ENCODE measurements at places on chromosomes 3 and 15.

DNA sequence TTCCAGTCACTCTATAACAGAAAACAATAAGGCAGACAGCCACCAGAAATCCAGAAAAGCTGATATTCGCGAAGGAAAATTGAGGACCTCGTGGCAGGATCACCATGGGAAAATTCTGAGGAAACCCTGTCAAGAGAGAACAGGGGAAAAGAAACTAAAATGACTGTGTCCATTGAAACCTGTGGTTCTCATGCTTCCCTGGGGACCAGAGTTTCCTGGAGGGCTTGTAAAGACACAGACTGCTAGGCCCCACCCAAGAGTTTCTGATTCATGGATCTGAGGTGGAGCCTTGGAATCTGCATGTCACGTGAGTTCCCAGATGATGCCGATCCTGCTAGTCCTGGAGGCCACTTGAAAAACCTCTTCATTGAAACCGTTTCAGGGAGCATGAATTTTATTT lies 420.5 kb downstream of the EPHB1 start:
- DNase-seq, result no peak

- DNase-seq, result no peak
Measured at GRCh38 chr3:150243466-150243865, 164.6 kb upstream of the TSC22D2 start.

- no peak for DNase-seq
Measured at GRCh38 chr3:182609575-182610156, 183.6 kb upstream of the ATP11B start.

DNA sequence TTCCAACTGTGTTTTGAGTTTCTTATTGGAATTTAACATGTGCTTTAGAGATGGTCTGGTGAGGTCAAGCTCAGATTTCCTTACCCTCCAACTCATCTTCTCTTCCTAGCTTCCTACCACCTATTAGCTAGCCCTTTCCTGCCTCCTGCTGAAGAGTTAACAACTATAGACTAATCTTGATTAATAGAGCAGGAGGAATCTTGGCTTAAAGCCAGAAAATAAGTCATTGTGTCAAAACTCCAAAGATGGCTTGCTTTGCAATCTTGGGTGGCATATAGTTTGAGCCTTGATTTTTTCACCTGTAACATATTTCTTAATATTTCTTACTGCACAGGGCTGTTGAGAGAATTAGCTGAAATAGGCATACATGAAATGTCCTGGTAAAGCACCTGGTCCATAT lies 27.3 kb downstream of the BCL2L10 start:
- no peak for DNase-seq

DNA sequence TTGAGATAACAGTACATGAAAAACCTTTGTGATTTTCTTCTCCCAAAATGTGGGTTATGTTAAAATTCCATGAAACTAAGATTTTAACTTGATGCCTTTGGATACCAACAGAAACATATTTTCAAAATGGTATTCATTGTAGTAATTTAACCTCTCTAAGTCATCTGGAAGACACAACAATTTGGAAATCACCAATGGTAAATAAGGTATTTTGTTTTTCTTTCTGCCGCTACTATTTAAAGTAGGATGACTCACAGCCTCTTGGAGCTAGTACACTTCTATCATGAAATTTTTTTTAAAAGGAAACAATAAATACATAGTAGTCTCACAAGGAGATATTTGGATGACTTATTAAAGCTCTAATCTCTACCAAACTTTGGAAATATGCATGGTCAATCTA lies 291.6 kb upstream of the VEPH1 start:
- DNase-seq, result no peak

DNA sequence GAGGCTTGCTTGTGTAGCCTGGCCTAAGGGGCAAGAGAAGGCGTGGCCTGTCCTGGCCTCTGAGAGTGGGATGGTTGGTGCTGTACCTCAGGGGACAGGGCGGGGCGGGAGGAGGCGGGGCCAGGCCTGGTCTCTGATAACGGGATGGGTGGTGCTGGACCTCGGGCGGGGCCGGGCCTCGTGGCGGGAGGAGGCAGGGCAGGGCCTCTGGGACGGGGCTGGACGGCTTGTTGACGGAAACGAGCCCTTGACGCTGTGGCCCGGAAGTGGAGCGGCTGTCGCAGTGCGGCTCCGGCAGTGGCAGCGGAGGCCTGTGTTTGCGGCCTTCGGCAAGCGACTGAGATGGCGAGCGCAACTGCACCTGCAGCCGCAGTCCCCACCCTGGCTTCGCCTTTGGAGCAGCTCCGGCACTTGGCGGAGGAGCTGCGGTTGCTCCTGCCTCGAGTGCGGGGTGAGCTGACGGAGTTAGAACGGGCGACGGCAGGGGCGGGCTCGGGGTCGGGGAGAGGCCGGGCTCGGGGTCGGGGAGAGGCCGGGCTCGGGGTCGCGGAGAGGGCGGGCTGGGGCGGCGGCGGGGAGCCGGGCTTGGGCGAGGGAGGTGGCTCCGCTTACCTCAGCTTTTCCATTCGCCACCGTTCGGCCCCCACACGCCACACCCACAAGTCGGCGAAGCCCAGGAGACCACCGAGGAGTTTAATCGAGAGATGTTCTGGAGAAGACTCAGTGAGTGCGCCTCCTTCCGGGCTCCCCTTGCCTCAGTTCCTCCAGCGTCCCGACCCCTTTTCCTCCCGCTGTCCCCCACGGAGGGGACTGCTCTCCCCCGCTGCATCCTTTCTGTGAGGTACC lies at the start of gene CCNDBP1:
TSS of gene CCNDBP1 (plus strand) at position 247 of the 846 bp plus-strand sequence. CDS start at position 343, 96 bp downstream.
- no peak for DNase-seq

DNA sequence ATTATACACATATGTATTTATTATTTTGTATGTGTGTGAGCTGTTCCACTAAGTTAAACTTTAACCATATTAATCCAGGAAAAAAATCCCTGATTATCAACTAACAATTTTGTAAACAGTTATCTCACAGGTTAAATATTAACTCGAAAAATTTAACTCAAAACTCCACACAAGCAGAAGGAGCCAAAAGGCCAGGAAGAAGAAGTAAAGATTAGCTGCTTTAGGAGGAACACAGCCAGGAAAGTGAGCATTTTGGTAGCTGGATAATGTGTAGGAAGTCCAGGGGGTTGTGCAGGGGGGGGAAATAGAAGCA lies 425.0 kb downstream of the TIGIT start:
- no peak for DNase-seq

- DNase-seq, result peak; percentile 95
Measured at GRCh38 chr15:73982222-73982962, 9.7 kb downstream of the STOML1 start.

- DNase-seq, result no peak
Measured at GRCh38 chr3:38099518-38099917, 37.4 kb downstream of the ACAA1 start.

DNA sequence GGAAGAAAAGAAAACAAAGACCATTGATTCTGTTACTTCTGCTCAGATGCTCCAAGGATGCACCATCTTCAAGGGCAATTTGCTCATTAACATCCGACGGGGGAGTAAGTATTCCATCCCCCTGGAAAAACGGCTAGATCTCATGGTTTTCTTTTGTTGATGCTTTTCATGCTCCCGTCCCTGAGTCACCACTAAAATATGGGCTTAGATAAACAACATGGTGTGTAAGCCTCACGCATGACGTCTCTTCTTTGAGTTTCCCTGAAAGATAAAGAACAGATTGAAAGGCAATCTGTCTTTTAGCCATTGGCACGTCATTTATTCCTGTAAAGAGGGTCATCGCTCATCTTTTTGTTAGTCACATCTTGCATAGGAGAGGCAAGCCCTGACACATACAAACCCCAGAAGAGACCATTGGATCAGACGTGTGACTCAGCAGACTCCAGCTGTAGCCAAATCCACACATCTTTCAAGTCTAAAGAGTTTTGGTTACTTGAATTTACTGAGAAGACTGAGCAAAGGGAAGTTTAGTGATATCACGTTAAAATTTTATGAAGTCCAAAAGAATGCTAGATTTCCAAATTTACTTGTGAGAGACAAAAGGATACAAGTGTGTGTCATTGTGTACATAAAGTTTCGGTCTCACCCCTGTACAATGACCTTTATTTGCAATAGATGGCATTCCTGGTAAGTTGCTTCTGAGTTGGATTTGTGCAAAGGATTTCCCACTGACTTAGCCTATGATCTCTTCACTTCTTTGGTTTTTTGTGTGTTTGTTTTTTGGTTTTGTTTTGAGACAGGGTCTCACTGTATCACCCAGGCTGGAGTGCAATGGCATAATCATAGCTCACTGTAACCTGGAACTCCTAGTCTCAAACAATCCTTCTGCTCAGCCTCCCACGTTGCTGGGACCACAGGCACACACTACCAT lies 110.5 kb downstream of the PGPEP1L start:
- DNase-seq, result peak; percentile 100

GRCh38 chr3:141336672-141337522 lies 31.4 kb upstream of the ZBTB38 start:
- no peak for DNase-seq

GRCh38 chr15:27853624-27854455 lies 245.3 kb downstream of the OCA2 start:
- DNase-seq, result no peak

DNA sequence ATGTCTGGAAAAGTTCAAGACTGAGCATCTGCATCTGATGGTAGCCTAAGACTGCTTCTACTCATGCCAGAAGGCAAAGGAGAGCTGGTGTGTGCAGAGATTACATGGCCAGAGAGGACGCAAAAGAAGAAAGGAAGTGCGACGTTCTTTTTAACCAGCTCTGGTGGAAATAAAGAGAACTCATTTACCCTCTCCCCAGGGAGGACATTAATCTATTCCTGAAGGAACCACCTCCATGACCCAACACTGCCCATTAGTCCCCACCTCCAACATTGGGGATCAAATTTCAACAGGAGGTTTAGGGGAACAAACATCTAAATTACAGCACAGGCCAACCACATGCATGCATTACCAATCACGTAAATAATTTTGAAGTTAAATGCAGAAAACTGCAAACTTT lies 1.5 kb upstream of the NCK1 start:
- DNase-seq, result no peak

GRCh38 chr3:188217726-188218125 lies 63.8 kb downstream of the LPP start:
- DNase-seq, result no peak

DNA sequence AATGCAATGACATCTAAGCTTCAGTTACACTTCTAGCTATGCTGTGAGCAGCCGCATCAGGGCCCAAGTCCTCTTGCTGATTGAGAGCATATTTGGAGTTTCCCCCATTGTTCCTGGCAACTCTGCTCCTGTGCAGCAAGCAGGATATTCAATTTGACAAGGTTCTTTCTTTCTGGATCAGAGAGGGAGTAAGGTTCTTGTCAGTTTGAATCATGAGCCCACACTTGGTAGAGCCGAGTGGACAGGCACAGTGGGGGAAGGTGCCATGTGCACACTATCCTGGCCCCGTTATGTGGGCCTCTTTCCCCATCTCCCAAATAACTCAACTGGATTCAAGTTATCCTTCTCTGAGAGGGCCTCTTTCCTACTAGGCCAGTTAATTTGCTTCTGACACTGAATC lies 385.4 kb downstream of the ZIC1 start:
- DNase-seq, result no peak

DNA sequence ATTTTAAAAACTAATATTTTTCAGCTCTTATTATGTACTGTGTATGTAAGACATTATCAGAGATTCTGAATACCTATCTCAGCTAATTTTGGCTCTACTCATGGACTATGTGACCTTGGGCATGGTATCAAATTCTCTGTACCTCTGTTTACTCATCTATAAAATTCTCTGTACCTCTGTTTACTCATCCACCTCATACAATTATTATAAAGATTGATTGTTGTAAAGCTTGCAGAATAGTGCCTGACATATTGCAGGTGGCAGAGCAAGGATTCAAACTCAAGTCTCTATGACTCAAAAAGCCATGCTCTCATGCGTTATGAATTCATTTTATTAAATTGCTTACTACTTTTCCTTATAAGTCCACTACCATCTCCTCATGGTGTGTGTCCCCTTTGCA lies 151.9 kb upstream of the ARL6 start:
- no peak for DNase-seq

- no peak for DNase-seq
Measured at GRCh38 chr3:12438318-12438717, 46.0 kb upstream of the TSEN2 start.

DNA sequence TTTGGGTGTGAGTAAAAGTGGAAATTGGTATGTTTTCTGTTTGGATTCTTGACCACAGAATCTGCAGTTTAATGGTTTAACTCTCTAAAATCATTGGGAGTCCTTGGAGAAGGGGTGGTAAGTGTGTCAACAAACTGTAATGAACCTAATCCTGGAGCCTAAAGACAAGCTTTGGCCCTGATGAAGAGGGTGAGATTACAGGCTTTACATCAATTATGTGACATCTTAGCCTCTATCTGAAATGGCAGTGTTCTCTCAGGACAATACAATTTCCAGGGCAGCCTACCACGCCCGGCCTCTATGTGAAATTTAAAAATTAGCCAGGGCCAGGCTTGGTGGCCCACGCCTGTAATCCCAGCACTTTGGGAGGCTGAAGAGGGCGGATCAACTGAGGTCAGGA lies 4.3 kb upstream of the PKM start:
- no peak for DNase-seq

- DNase-seq, result no peak
Measured at GRCh38 chr3:196378146-196378841, 40.1 kb upstream of the TM4SF19 start.

GRCh38 chr3:111541911-111542483 lies at the start of gene CD96:
Gene CD96, plus strand, starts transcription at chr3:111542197. Its CDS starts 52 bp downstream, at chr3:111542249.
- no peak for DNase-seq

DNA sequence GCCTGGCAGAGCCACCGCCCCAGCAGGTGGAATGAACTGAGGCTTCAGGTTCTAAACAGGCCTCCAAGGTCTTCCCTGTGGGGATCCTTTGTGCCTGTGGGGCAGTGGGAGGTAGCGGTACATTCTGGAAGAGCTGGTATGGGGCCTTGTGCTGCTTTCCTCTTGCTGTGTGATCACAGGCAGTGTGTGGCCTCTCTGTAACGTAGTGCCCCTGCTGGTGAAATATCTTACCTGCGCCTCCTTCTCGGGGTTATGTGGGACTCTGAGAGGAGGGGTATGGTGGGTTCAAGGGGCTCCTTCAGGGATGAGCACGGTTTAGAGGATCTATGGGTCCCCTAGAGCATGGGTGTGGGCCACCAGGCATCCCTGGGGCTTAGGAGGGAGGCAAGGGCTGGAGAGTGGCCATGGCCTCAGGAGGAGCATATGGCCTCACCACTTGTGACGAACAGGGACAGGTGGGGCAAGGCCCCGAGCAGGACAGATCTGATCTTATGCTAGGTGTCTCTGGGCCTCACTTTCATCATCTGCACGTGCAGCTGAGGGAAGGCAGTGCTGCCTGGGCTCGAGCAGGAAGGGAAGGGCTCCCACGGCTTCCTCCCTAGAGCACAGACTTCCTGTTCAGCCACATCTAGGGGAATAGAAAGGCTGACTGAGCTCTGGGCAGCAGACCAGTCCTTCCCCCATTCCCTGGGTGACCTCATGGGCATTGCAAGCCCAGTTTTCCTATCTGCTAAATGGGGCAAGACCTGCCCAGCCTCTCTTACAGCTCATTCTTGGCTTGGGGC lies 1.9 kb upstream of the ALS2CL start:
- no peak for DNase-seq

DNA sequence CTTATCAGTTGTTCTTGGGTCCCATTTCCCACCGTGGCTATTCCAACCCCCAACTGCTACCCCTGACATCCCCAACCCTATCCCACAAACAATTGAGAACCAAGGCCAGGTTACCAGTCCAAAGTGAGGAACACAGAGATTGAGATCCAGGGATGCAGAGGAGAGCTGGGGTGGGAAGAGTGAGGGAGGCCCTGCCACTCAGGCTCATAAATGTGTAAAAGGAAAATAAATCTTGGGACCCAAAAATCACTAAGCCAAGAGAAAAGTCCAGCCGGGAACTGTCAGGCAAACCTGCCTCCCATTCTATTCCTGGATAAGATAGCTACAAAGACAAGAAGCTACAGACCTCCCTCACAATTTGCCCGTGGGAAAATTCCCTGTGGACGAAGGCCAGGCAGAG lies 101.1 kb upstream of the DLG1 start:
- DNase-seq, result no peak

All from fibroblast of skin of left quadriceps (primary cell).